ENCODE measurements at places on chromosomes 2 and 18.
A peak's percentile ranks its signal among the peaks of the same experiment; 100 is the strongest.

DNA sequence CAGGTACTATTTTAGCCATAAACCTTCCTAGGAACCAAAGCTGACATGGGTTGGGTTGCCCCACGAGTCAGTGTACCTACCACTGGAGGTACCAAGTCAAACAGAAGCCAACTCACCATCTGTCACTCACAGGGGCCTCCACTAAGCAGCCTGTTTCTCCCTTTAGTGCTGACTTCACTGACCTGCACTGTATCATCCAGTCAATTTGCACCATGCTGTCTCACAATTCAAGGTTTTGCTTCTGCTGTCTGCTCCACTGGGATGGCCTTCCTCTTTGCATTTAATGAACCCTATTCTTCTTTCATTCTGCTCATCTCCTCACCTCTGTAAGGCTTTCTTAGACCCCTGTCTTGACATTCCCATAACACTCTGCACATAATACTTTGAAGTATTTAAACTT is 47.2 kb downstream of the EIF2AK3 start:
- no peak for DNase-seq

GRCh38 chr18:77651441-77651840 is 401.8 kb downstream of the GALR1 start:
- DNase-seq: no peak

DNA sequence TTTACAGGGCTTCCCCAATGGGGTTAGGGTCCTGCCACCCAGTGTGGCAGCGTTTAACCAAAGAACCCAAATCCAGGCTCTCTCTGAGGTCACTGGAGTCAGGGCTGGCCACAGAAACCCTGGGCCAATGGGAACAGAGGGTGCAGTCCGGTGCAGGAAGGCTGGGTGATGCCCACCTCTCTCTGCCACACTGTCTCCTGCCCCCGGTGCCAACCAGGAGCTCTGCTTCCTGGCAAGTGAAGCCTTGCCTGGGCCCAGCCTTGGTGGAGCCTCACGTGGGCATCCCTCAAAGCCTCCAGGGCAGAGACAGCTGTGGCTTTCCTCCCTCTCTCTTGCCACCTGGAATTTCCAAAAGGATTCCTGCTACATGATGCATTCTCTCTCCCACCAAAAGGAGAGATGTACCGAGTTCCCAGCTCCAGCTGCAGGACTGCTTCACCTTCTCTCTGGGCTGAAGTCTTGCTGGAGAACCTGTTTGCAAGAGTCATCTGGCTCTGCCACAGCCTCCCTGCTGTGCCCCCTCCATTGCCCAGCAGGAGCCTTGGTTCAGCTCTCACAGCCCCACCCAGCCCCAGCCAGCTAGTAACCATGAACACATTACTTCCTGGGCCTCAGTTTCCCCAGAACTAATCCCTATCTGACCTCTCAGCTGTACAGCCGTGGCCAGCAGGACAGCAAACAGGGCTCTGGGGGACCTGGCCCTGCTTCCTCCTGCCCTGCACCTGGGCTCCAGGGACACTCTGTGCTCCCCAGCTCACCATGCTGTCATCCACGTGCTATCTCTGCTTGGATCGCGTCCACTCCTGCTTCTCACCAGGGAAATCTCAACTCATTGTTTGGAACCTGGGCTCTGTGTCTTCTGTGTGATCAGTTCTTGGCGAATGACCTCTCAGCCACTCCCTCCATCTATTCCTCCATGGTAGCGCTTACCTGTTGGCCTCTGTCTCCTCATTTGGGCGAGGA is 43.4 kb downstream of the KCNF1 start:
- DNase-seq: no peak

DNA sequence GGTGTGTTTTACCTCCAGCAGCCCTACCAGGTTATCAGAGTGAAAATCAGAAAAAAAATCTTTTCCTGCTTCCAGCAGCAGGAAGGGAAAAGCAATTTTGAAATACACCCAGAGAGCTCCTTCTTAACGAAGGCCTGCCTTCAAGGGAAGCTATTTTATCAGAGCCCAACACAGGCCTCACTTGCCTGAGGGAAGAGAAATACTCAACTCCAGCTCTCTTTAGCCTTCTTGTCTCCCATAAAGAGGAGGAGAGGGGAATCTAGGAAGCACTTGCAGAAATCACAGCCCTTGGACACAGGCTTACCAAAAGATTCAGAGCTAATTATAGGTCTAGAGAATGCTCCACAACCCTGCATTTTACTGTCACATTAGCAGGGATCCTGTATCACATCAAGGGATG is 896.1 kb upstream of the CNTNAP5 start:
- no peak for DNase-seq

GRCh38 chr2:156189584-156189983 is 142.9 kb downstream of the NR4A2 start:
- peak; percentile 4 for DNase-seq

- DNase-seq: no peak
Observed at GRCh38 chr2:205683502-205684367, 1.4 kb downstream of the NRP2 start.

- peak; percentile 58 for DNase-seq
Observed at GRCh38 chr2:69755862-69756467, 14.0 kb downstream of the ANXA4 start.

GRCh38 chr18:63307551-63308200 is 11.9 kb downstream of the BCL2 start:
- no peak for DNase-seq

DNA sequence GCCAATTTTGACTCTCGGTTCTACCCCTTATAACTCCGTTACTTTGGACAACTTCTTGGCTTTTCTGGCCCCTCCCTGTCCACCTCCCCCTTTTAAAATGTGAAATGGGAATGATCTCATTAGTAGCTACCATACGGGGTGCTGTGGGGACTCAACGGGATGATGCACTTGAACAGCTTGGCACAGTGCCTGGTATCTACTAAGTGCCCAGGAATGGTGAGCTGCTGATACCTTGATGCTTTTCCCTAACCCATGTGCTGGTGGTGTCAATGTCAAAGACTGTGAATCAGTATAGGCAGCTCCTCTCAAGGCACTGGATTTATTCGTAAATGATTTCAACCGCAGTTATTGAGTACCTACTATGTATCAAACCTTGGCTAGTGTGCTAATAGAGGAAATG is 204.2 kb downstream of the LOXHD1 start:
- no peak for DNase-seq

- no peak for DNase-seq
Observed at GRCh38 chr2:17322461-17322860, 195.8 kb downstream of the RAD51AP2 start.

GRCh38 chr2:219155054-219155644 is 5.5 kb downstream of the NHEJ1 start:
- DNase-seq: peak; percentile 84

GRCh38 chr2:203720915-203721672 is 14.7 kb downstream of the CD28 start:
- peak; percentile 16 for DNase-seq

- no peak for DNase-seq
Observed at GRCh38 chr2:47086054-47086471, 69.0 kb downstream of the STPG4 start.

- no peak for DNase-seq
Observed at GRCh38 chr2:147884830-147885229, 40.0 kb downstream of the ACVR2A start.

DNA sequence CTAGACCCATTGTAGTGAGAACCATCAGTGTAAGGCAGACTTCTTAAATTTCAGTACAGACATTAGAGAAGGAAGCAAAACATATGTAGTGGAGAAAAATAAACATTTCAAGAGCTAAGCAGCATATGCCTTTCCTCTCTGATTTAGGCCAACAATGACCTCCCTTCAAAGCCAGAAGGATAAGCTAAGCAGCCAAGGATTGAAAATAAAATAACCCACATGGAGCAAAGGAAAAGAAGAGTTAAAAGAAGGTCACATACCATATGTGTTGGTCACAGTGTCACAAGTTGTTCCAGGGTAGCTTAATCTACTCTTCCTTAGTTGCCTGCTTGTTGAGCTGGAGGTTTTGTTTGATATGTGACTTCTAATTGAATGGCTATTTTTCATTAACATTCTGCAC is 15.6 kb upstream of the LAMA1 start:
- DNase-seq: peak; percentile 42

- no peak for DNase-seq
Observed at GRCh38 chr2:109371481-109372170, 242.1 kb downstream of the SEPTIN10 start.

DNA sequence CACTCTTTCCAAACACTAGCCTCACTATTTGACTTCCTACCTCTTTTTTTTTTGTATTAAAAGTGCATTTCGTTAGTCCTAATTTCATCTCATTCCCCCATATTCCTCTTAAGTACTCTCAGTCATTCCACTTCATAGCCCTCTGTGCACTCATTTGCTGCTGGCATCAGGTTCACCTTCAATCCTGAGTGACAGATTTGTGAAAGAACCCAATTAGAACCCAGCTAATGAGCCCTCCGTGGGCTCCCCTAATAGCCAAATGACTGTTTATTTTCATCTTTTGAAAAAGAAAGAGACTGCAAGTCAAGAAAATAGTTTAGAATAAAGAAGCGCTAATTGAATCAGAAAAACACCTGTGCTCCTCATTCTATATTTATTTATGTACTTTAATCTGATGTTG is 512.1 kb upstream of the LRATD1 start:
- DNase-seq: no peak

- peak; percentile 86 for DNase-seq
Observed at GRCh38 chr18:24212939-24213338, 74.1 kb downstream of the CABYR start.

- DNase-seq: peak; percentile 14
Observed at GRCh38 chr2:71559080-71559827, 105.9 kb downstream of the DYSF start.

GRCh38 chr2:8884812-8885211 is 47.4 kb upstream of the KIDINS220 start:
- DNase-seq: no peak

- DNase-seq: peak; percentile 12
Observed at GRCh38 chr2:118056165-118056534, 32.1 kb upstream of the INSIG2 start.

GRCh38 chr2:108921096-108922030 is 67.7 kb downstream of the EDAR start:
- no peak for DNase-seq

DNA sequence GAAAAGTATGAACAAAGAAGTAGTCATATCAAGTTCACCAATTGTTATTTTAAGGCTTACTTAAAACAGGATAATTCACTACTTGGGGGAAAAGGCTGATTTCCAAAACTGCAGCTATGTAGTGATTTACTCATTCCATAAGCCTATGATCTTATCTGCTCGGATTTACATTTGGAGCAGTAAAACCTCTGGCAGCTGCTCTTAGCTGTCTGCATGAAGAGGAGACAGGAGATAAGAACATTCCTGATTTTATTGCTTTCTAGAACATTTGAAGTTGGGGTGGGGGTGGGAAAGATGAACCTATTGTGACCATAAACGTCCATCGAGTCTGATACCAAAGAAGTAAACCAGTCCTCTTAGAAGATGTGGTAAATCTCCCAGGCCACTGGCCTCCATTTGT is 120.9 kb downstream of the MMADHC start:
- peak; percentile 93 for DNase-seq

DNA sequence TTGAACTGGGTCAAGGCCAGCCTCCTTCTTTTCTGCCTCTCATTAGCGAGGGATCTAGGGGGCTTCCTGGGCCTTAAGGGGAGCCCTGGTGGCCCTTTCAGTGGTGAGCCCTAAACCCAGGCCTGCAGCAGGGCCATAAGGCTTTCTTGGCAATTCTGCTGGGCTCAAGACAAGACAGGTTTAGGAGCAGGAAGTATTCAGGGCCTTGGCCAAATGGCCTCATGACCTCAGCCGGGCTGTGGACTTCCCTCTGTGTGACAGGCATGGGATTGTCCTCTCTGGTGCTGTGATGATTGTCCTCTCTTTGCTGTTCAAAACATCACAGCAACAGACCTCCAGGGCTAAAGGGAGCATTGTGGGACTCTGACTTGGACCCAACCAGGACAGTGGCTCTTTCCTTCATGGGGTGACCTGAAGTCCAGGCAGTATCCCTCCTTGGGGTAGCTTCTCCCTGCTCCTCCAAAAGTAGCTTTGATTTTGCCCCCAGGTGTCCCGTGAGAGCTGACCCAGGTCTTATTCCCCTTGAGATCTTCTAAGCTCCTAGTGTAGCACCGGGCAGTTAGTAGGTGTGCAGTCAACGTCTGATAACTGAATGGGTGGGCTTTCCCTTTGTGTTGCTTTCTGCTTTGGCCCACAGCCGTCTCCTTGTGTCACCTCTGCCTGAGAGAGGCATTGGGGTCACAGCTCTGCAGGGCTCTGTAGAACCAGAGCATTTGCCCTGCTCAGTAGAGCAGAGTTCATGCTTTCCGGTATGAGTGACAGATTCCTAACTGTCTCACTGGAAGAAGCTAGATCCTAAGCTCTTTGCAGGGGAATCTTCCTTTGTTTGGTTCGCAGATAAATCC is 14.7 kb downstream of the FOSL2 start:
- DNase-seq: no peak

- no peak for DNase-seq
Observed at GRCh38 chr2:143828763-143829537, 691.0 kb downstream of the ZEB2 start.

GRCh38 chr2:27313882-27314645 is 5.8 kb upstream of the UCN start:
- DNase-seq: no peak

DNA sequence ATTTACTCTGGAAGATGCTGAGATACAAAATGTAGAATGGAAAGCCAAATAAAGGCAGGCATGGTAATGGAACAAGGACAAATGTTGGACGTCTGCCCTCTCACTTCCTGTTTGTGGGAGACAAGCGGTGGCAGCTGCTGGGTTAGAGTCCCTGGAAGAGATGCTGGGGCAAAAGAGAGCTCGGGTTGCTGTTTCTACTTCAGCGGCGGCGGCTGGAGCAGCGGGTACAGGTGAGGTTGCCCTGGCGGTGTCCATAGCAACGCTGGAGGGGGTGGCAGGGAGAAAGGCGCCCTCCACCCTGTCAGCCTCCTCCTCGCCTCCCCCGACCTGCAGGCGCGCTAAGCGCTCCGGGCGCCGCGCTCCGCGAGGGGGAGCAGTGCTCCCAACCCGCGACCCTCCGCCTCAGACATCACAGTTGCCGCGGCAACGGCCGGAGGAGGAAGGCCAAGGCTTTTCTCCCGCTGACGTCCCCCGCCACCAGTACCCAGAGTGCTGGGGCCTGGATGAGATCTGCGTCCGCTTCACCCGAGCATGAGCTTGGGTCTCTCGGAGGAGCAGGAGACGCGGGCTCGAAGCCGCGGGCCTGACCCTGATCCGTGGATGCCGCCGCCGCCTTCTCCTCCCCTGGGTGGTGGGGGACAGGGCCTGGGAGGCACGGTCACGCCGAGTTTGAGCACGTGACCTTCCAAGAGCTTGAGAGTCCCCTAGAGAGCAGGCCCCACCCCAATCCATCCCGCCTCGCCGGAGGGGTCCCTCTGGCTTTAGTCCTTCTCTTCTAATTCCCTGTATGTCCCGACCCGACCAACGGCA is 65.6 kb downstream of the NOL4 start:
- peak; percentile 95 for DNase-seq

DNA sequence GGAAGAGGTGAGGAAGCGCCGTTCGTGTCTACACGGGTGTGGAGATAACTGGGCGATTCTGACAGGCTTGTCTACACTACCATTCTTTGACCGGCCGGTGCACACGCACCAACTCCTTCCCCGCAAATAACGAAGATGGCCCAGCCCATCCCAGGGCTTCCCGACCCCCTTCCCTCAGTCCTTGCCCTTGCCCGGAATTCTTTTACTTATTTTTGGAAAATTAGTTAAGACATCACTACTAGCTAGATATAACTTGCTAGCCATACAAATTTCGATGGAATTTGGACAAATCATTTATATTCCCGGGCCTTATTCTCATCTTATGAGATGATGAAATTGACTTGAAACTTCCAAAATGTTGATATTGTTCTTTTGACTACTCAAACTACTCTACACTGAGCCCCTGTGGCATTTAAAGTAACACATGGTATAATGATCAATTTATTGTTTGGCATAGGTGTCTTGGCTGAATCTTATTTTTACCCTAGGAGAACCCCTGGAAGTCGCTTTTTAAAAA is 1.3 kb downstream of the ERICH2 start:
- DNase-seq: no peak

GRCh38 chr2:20474757-20475566 is 28.1 kb downstream of the RHOB start:
- DNase-seq: no peak
